ENCODE measurements at places on chromosomes 6 and 20.

GRCh38 chr6:89464295-89464694, 31.3 kb downstream of the ANKRD6 start:
- DNase-seq = no peak

GRCh38 chr20:32706486-32706885, 32.7 kb upstream of the C20orf203 start:
- no peak for DNase-seq

GRCh38 chr20:57594092-57594951, 25.9 kb downstream of the ZBP1 start:
- DNase-seq = no peak

DNA sequence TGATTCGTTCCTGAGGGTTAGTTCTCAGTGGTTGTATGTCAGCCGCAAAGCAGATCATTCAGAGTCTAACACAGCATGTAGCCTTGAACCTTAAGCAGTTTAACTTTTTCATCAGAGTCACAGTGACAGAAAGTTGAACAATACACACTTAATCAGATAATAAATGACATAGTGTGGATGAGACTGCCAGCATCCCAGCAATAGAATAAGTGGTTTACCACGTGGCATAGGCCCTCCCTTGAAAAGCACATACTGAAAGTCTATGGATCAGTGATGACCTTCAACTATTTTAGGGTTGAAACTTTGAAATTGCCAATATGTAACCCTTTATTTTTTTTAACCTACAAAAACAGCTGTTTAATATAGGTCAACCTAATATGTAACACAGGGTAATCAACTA, 265.3 kb downstream of the ARHGAP18 start:
- DNase-seq = no peak

DNA sequence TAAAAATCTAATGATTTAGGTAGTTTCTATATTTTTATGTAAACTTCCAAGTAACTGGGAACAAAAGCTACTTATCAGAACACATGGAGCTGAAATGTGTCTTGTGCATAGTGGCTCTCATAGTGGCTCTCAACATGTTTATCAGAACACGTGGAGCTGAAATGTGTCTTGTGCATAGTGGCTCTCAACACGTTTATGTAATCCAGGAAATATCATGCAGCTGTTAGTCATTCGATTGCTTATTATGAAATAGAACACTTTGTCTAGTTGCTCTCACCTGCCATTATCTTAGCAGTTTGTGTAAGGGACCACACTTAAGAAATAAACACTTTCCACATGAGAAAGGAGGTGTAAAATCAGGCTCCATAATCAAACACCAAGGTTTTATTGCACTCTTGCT, 119.2 kb upstream of the ASCC3 start:
- DNase-seq = peak; percentile 16

- no peak for DNase-seq
Observed at GRCh38 chr20:9110916-9111432, 42.1 kb downstream of the PLCB4 start.

DNA sequence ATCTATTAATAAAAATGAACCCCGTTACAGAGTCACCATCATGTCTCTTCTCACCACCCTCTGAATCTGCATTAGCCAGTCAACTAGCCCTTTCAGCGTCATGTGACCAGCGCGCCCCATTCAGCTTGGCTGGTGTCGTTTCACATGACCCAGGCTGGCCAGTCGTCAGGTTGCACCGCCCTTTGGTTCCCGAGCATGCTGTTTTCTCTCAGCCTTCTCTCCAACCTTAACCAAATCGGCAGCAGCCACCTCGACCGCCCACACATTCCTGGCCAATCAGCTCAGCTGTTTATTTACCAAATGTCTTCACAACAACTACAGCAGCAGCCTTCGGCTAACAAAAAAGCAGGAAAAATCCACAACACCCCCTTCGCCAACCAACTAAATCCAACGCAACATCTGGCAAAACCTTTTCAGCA, 5.6 kb downstream of the SRSF3 start:
- DNase-seq = no peak

DNA sequence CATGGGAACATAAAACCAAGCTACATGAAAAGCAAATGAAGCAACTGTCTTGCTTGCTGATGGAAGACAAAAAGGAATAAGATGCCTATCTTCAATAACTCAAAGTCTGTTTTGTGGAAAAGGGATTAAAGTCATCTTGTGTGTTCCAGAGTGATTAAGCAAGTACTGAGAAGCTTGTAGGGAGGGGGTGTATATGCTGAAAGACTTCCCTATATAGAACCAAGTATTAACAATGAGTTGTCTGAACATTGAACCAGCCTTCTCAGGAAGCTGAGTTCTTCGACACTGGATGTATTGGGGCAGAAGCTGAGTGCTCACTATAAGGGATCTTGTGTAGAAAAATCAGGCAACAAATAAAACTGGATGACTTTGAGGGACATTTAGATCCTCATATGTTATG, 451.8 kb downstream of the CD83 start:
- DNase-seq = no peak

DNA sequence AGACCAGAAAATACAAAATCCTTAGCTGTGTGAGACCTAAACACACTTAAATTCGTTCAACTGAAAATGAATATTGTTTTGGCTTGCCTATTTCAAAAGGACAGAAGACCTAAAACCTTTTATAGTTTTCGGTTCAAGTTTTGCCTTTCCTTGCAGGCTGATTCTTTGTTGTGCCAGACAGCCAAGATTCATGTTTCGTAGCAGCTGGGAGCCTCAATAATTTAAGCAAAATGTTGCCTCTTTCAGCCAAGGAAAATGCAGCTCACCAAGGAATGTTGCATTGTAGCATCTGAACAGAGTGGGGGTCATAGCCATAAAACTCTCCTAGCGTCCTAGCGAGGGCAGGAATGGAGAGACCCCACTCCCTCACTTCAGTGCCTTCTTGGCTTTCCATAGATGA, 92.3 kb upstream of the INSM1 start:
- DNase-seq = no peak

DNA sequence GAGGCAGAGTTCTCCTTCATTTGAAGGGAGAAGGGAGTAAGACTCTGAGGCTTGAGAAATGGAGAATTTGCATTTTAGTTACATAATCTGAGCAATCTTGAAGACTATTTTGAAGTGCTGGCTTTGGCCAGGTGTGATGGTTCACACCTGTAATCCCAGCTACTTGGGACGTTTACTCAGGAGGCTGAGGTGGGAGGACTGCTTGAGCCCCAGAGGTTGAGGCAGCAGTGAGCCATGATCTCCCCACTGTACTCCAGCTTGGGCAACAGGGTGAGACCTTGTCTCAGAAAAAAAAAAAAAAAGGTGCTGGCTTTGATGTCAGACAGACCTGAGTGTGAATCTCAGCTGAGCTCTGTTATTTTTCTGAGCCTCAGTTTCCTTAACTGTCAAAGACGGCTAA, 12.4 kb upstream of the ARMC12 start:
- no peak for DNase-seq

DNA sequence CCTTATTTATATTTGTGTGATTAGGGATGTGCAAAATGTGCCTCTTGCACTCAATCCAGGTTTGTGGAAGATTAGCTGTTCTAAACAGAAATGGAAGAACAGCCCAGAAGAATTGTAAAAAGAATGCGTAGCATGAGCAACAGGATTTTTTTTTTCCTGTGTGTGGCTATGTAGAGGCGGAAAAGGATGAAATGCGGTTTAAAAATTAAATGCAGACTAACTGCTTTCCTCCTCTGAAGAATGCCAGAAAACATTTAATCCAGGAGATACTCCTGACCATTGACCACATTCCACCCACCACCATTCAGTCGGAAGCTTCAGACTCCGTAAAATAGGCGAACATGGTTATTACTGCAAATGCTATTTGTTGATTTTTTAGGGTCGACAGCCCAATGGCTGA, 83.4 kb downstream of the BMP6 start:
- no peak for DNase-seq

- DNase-seq = no peak
Observed at GRCh38 chr20:42634156-42634555, 555.5 kb downstream of the PTPRT start.

- DNase-seq = no peak
Observed at GRCh38 chr6:84333842-84334241, 106.4 kb upstream of the CEP162 start.

- no peak for DNase-seq
Observed at GRCh38 chr20:59145924-59146779, 17.5 kb upstream of the ZNF831 start.

GRCh38 chr20:19025430-19026120, 186.9 kb upstream of the SLC24A3 start:
- no peak for DNase-seq

DNA sequence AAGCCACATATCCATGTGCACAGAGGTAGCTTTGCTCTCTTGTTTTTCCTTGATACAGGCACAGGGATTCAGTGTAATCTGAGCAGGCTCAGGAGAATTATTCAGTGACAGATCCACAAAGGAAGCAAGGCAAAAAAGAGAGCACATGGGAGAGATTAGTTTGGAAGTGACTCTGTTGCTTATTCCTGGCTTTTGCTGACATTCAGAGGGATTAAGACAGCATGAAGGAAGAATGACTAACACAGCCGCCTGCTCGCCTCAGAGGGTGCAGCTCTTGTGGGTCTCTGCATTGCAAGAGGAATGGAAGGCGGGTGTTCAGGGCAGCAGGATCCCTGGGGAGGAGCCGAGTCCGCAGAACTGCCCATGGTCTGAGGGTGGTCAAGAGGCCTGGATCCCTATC, 203.4 kb upstream of the KCNQ5 start:
- DNase-seq = peak; percentile 60

- DNase-seq = no peak
Observed at GRCh38 chr6:157034436-157035230, 257.5 kb downstream of the ARID1B start.

DNA sequence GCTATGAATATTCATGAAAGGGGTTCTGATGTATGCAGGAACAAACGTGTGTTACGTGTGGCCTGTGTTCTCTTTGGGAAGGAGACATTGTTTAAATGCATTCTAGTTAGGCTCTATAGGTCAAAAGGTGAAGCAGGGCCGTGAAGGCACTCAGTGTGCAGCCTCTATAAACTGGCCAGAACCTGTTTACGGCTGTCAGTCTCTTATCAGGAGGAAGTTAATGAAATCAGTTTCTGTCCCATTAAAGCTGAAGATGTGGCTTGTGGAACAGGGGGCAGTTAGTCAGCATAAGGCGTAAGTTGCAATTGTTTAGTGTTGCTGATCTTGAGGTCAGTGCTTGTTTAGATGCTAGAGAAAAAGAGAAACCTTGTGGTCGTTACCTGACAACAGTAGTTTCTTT, 111.5 kb upstream of the KCNG1 start:
- DNase-seq = no peak

- DNase-seq = no peak
Observed at GRCh38 chr6:104477569-104477968, 382.1 kb downstream of the HACE1 start.

DNA sequence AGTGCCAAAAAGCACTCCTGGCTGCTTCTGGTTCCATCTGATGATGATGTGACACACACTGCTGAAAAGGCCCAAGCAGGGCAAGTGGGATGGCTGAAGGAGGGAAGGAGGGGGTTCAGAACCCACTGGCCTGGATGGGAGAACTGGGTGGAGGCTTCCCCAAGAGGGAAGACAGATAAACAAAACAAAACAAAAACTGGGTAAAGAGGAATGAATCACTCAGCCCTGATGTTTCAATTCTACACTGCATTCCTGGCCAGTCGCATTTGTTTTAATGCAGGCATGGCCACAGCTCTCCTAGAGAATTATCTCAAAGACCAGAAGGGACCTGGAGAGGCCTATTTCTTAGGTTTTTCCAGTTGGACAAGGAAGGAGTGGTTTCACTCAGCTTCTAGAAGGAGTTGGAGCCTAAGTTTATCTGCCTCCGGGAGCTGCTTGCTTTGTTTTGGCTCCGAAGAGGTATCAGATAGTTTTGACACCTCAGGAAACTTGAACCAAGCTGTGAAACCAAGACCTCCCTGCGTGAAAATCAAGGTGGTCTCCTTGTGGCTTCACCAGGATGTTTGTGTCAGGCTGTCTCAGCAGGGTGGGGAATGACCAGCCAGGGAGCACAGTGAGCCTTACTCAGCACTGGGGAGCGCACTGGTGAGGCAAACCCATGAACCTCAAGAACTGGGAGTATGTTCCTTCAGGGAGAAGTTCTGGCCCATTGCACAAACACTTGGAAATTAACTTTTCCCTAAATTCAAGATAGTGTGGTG, 16.1 kb downstream of the TTPAL start:
- no peak for DNase-seq

GRCh38 chr6:143322386-143322785, 128.1 kb downstream of the ADAT2 start:
- DNase-seq = no peak

GRCh38 chr6:142926494-142927270, 18.3 kb downstream of the HIVEP2 start:
- DNase-seq = no peak

DNA sequence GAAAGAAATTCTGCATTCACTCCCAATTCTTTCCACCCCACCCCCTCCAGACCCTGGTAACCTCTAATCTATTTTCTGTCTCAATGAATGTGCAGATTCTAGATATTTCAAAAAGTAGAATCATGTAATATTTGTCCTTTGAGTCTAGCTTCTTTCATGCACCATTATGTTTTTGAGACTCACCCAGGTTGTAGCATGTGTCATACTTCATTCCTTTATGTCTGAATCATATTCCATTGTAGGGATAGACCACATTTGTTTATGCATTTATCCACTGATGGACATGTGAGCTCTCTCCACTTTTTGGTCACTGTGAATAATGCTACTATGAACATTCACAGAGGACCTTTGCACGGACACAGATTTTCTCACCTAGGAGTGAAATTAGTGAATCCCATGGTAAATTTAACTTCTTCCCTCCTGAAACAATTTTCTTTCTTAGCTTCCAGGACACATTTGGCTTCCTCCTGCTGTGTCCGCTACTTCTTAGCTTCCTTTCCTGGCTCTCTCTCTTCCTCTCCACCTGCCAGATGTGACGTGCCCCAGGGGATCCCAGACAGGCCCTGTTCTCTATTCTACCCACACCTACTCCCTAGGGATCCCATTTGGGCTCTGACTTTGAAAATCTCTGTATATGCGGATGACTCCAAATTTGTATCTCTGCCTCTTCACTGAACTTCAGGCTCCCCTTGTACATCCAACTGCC, 24.1 kb upstream of the ARFGEF2 start:
- peak; percentile 100 for DNase-seq

GRCh38 chr6:11294228-11294627, 61.8 kb upstream of the NEDD9 start:
- no peak for DNase-seq

- DNase-seq = peak; percentile 39
Observed at GRCh38 chr6:135358985-135359384, 138.6 kb downstream of the AHI1 start.

- DNase-seq = no peak
Observed at GRCh38 chr6:14316651-14317386, 199.2 kb downstream of the CD83 start.

DNA sequence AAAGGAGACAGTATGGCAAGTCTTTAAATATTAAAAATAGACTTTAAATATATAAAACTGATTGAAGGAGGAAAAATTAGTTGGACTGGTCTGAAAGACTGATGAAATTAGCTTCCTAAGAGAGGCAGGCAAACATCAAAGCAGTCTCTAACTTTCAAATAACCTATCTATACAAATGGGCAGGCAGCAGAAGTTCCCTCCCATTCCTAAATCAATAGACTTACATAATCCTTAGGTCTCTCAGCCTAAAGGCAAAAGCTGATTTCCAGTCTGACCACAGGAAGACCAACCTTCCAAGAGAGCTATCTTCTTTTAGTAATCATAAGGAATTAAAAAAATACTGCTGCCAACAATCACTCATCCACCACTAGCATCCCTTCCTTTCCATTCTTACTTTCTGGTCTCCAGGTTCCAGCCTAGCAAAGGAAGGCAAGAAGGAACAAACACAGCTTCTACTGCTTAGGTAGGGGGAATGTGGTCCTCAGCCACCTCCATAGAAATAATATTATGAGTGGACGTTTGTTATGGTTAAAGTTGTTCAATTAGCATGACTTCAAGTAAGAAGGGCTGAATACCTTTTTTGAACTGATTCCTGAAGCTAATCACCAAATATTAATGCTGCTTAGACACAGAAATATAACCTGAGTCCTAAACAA, 44.1 kb downstream of the SESN1 start:
- DNase-seq = no peak

Data from HS-5 (cell line).